Activated T-cell treated with anti-CD3 and anti-CD28 coated beads for 24 hours (primary cell): ENCODE measurements at places on chromosomes 2 and 18.

DNA sequence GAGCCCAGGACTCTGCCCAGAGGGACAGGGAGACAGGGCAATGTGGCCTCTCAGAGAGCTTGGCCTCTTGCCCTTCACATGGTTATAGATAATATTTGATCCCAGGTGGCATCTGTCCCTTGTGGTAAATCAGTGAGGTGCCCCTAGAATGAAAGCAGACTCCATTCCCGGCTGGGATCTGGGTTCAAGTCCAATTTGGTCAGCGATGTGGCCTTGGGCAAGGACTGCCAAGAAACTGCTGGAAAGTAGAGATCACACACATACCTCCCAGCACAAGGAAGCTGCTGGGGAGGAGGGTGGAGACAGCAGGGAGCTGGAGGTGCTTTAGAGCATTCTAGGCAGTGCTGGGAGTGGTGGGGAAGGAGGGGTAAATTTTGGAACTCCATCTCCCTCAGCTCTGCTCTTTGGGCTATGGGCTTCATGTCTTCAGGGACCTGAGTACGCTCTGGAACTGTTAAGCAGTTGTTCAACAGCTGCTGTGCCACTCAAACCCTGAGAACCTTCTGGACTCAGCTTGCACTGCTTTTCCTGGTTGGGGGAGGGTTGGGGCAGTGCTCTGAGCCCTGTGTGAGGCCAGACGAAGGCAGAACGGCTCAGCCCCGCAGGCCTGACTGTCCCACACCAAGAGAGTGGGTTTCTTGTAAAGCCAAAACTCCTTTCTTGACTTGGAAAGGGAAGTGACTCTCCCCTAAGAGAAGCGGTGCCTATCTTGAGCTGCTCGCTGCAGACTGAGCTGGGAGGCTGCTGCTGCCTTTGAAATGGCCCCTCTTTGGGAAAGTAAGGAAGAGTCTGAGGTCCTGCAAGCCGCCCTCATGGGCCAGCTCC, 23.0 kb downstream of the INPP5D start:
- DNase-seq = no peak

DNA sequence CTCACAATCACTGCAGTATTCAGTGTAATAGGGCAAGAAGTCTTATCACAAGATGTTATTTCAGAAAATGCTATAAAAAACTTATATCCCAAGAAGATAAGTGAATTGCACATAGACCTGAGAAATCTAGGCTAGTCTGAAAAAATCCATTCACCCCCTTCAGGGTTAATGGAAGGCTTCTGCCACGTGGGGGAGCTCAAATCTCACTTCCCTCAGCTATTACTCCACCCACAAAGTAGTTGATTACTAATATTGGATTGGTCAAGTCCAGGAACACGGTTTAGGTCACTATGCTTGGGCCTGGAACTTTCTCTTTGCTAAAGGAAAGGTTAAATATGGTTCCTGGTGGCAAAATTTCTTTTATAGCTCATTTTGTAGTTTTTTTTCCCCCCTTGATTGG, 51.2 kb upstream of the ADAM23 start:
- DNase-seq = no peak

- no peak for DNase-seq
Observed at GRCh38 chr2:178279142-178279541, 84.8 kb downstream of the OSBPL6 start.

- DNase-seq = no peak
Observed at GRCh38 chr2:233059797-233060500, at the start of gene INPP5D. INPP5D (plus strand) TSS chr2:233060342; CDS start chr2:233060479, 137 bp downstream.

DNA sequence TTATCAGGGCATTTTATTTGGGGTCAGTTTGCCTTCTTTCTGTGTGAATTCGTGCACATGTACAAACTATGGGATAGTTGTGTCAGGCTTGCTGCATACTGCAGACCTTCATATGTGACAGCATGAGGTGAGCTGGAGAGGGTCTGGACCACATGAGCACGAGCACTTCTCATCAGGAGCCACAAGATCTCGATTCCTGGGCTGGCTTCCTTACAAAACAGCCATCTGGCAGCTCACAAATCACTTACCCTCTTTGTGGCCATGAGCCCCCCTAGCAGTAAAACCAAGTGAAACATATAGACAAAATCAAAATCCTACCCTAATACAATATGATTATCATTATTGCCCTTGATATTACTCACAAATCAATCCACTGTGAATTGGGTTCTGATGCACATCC, 121.2 kb downstream of the MTCL1 start:
- DNase-seq = no peak

DNA sequence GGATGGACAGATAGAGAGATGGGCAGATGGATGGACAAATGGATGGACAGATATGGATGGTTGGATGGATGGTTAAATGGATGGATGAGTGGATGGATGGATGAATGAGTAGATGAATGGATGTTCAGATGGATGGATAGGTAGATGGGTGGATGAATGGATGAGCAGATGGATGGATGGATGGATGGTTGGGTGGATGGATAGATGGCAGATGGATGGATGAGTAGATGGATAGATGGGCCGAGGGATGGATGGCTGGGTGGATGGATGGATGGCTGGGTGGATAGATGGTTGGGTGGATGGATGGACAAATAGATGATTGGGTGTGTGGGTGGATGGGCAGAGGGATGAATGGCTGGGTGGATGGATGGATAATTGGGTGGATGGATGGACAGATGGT, 98.9 kb upstream of the OTOS start:
- DNase-seq = no peak

DNA sequence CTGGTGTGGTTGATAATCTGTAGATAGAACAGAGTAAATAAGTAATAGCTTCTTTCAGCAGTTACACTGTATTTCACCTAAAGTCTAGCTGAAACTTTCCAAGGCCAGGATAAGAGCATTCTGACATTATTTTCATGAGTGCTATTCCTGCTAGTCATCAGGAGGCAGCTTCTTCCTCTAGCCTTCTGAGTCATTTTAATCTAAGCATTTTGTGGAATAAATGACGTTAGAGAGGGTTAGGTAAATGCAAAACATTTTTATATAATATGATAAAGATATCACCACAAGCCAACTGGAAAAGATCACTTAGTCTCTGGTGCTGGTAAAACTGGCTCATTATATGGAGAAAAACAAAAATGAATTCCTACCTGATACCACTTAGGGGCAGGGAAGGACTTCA, 138.5 kb downstream of the MEP1B start:
- no peak for DNase-seq

DNA sequence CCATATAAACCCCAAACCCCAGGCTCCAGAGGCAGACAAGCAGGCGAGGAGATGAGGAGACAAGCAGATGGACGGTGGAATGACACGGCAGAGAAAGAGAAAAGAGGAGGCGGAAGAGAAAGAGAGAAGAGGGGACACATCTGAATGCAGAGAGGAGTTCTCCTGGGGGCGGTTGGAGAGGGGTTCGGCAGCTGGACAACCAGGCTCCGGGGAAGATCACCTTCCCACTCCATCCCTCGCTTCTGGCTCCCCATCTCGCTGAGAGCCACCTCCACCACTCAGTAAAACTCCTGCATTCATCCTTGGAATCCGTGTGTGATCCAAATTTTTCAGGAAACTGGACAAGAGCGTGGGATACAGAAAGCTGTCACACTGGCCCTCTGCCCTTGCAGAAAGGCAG, 966.7 kb upstream of the NXPH2 start:
- no peak for DNase-seq

GRCh38 chr18:55179425-55179824, 220.2 kb upstream of the CCDC68 start:
- no peak for DNase-seq

DNA sequence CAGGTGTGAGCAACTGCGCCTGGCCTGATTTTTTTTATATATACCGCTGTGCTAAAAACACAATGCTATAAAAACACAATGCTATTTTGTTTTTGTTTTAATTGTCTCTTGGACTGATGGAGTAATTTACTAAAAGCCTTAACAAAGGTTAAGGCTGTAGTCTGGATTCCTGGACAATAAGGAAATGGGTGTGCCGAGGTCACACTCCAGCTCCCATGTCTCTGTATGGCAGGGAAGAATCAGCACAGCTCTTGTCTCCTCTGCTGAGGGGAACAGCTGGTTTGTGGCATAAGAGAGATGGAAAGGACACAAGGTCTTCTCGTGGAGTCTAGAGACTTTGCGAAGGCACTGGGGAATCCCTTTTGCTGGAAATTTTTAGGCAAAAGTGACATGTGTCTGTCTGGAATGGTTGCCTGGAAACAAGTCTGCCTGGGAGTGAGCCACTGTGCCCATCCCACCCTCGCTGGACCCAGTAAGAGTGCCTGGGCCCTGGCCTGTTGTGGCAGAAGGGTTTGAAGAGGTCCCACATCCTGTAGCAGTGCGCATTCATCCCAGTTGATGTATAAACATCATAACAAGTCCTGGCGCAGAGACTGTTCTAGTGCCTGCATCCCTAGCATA, 73.1 kb downstream of the MAPK4 start:
- DNase-seq = no peak

DNA sequence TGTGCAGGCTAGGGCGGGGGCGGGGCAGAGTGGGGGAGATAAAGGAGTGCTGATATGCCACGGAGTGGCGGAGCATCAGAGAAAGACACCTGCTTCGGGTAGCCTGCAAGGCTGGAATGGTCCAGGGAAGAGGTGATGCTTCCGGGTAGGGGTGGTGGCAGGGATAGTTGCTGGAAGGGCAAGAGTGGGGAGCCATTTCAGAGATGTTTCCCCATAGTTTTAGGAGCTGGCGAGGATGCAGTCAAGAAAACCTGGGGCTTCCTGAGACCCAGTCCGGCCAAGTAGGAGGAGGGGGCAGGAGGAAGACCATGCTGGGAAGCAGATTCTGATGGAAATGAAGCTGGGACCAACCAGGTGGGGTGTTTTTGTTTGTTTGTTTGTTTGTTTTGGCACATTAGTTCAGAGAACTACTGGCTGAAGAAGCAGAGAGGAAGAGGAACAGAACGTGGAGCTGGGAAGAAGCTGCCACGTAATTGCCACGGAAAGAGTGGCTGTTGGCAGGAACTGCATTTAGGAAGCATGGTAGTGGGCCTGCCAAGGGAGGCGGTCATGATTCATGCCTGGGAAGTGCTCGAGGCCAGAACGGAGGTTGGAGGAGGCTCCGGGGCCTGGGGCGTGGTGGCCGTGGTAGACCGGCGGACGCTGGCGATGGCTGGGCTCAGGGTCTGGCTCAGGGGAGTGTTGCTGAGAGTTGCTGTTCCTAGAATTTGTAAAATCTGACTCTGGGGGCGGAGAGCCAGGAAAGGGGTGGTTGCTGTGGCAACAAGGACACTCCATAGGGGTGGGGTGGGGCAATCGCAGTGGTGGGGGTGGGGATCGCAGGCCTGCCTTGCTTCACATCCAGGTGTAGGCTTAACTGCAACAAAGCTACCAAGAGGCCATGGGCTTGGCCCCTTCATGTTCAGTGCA, 8.6 kb upstream of the INPP5D start:
- DNase-seq = no peak

DNA sequence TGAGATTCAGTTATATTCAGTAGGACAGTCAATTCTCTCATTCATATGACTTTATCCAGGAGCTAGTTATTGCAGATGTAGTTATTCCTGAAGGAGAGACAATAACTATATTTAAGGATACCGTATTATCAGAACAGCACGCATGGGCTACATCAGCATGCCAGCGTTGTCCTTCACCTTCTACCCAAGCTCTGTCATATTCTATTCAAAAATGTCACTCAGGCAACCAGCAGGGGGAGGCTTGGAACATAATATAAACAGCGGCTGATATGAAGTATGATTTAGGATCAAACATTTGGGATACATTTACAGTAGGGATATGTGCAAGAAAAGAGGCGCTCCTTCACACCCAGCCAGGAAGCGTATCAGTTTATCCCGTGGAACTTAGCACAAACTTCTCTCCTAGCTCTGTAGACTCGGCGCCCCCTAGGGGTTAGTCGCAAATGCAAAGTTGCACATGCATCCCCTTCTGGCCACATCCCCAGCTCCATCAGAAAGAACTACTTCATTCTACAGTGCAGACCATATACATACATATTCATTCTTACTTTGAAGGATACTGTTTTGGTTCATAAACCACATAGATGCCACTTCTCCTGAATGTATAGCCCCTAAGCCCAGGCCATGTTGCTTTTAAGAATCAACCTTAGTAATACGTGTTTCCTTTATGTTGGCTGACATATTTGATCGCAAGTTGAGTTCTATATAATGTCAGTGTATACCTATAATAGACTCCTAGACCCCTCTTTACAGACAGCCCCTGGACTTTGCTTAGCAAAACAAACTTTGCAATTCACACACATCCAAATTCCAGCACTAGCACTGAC, 759.4 kb downstream of the ADCYAP1 start:
- DNase-seq = no peak

- no peak for DNase-seq
Observed at GRCh38 chr2:9484533-9484932, 10.2 kb downstream of the IAH1 start.

DNA sequence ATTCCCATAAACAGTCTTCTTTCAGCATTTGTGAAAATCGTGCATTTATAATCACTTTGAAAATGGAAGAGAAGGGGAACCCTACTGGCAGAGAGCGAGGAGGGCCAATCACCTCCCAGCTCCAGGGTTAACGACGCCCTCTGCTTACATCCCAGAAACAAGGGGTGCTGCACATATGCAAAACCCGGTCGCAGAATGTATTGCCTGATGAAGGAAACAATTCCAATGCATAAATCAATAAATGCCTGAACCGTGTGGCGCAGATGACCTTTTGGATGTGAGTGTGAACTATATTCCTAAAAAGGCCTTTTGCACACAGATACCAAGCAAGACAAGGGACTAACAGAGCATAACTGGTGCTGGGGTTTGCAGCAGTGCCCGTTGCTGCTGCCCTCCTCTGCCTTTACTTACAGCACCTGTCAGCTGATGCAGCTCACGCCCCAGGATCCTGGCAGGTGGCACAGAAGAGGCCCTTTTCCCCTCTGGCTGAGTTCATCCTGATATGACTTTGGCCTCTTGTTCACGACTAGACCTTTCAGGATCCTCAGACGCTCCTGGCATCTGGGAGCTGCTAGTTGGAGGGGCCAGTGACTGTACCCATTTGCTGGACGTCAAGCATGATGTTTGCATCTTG, 67.8 kb downstream of the MYT1L start:
- DNase-seq = no peak

DNA sequence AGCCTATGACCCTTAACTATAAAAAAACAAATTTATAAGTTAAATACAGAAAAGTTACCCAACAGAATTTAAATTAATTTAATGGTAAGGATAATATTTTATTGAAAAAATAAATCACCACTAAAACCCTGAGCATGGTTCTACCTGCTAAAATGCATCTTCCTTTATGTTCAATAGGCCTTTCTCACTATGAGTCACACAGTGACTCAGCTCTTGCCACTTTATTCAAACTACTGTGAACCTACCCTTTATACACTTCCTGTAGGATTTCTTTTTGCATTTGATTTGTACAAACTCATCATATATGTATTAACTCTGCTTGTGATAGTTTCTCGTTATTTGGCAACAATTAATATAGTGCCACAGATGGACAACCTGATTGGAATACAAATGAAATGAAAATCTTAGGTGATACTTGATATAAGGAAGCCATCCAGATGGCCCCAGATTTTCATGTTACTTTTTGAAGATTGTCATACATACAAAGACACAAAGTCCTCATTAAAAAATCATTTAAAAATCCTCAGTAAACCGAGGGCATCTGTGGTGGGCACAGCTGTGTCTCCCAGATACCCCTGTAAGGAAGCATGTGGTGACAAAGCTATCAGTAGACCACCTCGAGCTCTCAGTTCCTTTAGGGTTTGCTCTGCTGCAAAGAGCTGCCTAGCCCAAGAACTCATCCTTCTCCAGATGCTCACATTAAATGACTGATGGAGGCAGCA, 55.2 kb upstream of the COBLL1 start:
- no peak for DNase-seq
